Kasumi-1 (cell line): ENCODE measurements at places on chromosomes 1 and 21.

DNA sequence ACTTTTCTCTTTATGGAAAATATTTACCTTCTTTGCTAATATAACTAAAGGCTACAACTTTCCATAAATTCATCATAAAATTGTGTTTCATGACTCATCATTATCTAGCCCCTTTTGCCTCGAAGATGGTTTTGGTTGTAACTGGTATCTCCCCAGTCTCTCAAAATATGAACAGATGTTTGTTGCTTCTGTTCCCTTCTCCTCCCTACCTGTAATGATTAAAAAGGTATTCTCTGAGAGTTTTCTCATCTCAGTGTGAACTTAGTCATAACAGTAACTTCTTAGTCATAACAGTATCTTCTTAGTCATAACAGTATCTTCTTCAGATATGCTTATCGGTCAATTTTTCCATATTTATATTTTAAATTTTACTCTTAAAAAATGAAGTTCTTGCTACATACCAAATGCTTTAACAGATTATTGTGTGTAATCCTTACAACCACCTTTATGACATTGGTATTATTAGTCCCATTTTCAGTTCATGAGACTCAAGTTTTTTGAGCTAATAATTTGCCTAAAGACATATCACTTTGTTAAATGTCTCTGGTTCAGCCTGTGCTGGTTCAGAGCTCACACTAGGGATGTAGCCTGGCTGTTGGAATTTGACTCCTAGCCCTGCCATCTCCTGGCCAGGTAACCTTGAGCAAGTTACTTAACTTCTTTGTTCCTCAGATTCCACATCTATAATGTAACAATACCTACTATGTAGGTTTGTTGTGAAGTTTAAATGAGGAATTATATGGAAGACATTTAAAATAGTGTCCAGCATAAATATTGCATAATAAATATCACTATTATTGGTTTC lies 32.6 kb downstream of the ATP1B1 start:
- no peak for DNase-seq

- no peak for DNase-seq
Observed at GRCh38 chr1:51689075-51689440, 72.2 kb downstream of the OSBPL9 start.

DNA sequence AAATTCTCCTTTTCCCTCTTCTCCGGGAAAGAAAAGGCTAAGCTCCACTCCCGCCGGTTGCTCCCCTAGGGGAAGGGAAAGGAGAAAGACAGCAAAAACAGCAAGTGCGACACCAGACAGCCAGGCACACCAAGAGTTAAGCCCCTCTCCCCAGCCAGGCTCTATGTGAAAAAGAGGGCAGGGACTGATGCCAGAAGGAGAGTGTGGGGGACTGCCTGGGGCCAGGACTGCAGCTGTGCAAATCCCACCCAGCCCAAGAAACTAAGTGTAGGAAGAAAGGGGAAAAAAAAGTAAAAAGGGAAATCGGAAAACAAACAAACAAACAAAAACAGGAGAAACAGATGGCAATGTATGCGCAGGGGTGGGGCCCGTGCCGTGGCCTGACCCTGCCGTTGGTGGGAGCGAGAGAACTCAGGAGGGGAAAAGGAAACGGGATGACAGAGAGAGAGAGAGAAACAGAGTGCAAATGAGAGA lies 27.7 kb upstream of the FMO1 start:
- no peak for DNase-seq

DNA sequence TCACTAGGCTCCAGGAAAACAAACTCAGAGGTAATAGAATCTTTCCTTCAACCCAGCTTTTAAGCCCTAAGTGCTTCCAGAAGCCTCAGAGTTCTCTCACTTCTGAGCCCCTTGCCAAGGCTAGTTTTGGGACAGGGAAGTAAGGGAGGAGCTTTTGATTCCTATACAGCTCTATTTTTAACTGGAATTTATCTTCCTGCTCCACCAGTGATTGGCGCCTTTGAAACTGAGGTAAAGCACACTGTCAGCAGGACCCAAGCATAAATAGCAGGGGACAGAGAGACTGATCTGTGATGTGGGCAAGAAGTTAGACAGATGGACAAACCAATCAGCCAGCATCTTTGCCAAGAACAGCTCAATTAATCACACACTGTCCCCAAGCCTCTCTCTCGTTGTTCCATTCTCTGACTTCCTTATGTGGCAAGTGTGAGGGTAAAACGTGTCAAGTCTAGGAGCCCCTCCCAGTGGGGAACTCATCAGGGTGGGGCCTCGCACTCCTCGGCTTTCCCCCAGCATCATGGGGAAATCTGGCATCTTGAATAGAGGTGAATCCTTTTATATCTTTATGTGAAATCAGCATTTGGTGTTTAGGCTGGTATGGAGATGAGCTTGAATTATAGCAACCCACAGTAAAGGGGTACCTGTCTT lies 40.2 kb upstream of the MPZL1 start:
- DNase-seq, result no peak

DNA sequence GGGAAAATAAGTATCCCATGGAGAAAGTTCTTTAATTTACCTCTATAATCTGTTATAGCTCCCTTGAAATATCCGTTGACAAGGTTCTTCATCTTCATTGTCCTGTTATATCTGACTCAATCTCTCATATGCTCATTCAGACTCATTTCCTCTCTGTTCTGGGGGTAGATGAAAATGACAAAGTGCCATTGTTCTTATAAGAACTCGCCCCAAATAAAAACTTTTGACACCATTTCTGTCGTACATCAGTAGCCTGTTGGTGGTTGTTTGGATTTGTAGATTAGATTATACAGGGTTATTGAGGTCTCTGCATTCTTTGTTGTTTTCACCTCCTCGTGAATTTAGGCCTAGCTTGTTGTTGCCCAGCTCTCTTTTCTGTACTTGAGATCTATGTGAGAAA lies 55.2 kb upstream of the IPO9 start:
- DNase-seq, result no peak

- DNase-seq, result no peak
Observed at GRCh38 chr1:28249013-28249865, 10.1 kb upstream of the SESN2 start.

DNA sequence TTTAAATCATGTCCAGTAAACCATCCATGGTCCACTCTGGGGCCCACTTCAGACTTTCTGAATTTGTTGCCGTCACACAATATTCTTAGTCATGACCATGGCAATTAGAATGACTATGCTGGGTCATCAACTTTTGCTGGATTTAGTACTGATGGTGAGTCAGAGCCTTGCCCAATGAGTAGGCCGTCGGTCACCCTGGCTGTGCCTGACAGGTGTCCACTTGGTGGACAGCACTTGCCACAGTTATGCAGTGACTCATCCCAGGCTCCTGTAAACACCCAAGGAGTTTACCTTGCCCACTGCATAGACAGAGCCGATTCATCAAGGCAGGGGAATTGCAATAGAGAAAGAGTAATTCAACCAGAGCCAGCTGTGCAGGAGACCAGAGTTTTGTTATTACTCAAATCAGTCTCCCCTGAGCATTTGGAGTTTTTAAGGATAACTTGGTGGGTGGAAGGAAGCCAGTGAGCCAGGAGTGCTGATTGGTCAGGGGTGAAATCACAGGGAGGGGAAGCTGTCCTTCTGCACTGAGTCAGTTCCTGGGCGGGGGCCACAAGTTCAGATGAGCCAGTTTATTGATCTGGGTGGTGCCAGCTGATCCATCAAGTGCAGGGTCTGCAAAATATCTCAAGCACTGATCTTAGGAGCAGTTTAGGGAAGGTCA lies 333.8 kb downstream of the PTPRU start:
- no peak for DNase-seq

DNA sequence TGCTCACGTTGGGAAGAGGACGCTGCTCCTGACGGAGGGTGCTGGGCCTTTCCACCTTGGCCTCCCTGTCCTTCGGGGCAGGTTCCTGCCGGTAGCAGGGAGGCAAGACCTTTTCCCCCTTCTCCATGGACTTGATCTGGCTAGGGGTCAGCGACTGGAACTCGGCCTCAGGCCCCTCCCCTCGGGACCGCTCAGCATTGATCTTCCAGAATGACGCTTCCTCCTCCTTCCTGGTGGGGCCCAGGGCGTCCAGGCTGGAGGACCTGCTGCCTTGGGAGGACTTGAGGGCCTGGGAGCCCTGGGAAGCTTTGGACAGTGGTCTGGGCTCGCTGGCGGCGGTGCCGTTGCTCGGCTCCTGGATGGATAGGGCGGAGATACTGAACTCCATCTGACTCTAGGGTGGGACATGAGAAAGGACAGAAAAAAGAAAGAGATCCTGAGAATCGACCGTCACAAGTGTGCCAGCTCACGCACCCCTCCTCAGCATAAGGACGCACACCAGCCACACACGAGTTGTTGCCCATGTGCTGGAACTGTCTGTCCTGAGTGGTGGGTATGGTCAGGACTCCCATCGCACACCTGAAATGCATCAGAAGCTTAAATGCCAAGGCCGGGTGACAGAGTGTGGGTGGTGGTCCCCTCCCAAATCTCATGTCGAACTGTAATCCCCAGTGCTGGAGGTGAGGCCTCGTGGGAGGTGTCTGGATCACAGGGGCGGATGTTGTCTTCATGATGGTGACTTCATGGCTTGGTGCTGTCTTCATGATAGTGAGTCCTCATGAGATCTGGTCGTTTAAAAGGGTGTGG lies 24.6 kb downstream of the C1orf198 start:
- no peak for DNase-seq

DNA sequence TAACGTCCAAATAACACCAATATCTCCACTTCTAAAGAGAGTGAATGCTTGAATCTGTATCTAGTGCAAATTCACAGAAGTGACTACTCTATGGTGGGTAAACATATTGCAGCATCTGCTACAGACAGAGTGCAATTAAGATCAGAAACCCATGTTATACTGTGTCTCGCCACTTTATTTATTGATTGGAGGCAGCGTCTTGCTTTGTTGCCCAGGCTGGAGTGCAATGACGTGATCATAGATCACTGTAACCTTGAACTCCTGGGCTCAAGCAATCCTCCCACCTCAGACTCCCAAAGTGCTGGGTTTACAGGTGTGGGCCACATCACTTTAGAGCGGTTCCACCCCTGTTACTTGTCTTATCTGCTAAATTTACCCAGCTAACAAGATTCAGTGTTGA lies 57.0 kb downstream of the HLCS start:
- no peak for DNase-seq

DNA sequence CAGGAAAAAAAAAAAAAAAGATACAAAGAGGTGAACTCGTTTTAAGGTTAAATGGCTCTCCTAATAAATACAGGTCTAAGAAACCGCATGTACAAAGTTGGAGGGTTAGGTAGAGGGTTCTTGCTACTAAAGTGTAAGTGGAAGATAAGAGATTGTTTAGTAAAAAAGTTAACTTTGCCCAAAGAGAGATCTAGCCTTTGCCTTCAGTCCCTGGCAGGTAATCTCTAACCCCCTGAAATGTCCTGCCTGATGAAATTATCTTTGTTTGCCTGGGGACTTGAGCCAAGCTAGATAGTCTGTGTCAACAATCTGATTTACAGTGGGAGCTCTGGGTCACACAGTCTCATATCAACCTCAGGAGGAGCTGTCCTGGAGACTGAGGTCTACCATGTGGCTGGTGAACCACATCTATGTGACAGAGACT lies 57.6 kb downstream of the TRIM33 start:
- no peak for DNase-seq

DNA sequence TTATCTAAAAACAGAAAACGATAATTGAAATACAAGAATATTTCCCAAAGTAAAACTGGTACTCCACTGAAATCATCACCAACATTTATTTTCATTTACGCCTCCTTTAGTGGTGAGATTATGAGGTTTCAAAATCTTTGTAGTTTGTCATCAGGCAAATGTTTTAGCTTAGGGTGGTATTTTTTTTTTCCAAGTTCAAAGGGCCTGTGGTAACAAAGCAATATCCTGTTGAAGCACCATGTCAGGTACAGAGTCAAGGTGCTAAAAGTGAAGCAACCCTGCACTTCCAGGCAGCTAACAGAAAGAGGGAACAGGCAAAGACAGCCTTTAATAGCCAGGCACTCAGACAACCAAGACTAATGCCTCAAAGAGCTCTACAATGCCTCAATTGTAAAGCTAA lies 89.2 kb downstream of the JAK1 start:
- DNase-seq, result no peak

DNA sequence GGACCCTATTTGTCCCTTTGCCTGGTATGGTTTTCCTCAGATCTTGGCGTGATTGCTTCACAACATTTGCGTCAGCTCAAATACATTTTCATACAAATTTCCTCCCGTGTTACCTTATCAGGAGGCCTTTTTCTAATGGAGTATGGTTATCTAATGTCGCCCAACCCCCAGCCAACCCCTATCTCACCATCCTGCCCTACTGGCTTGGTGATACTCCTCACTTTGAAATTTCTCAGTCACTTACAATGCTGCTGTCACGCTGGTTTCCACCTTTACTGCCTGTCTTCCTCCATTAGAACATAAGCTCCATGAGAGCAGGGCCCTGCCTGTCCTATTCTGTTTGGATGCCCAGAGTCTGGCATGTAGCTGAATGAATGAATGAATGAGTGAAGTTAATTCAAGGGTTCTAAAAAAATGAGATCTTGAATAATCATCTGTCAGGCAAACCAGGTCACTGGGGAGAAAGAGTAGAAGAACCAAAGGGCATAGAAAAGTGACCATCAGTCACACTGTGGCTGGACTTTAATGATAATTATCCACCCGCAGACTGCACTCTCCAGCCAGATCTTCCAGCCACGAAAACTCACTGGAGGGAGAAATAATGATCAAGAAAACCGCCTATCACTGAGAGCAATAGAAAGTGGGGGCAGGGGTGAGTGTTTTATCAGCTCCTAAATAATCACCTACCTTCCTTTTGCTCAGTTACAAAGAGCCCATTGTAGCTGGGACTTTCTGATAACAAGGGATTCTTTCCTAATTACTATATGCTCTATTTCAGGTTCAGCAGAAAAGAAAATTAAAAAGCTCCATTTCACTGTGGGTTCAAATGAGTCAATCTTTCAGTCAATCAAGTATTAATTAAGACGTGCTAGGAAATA lies 21.3 kb downstream of the KIAA0040 start:
- no peak for DNase-seq

DNA sequence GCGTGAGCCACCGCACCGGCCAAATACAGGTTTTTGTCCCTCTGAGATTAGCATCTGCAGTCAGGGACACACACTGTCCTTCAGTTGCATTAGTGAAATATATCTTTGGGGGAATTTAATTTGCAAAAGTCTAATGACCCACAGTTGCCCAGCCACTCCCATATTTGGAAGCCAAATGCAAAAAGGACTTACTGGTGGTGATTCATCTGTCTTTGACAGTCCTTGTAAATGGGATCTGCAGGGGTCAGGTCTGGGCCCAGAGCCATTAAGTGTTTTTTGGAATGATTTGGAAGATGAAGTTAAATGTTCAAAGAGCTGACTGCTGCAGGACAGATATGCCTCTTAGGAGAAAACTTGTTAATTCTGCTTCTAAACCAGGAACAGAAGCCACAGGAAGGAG lies 44.6 kb upstream of the DNASE2B start:
- no peak for DNase-seq

DNA sequence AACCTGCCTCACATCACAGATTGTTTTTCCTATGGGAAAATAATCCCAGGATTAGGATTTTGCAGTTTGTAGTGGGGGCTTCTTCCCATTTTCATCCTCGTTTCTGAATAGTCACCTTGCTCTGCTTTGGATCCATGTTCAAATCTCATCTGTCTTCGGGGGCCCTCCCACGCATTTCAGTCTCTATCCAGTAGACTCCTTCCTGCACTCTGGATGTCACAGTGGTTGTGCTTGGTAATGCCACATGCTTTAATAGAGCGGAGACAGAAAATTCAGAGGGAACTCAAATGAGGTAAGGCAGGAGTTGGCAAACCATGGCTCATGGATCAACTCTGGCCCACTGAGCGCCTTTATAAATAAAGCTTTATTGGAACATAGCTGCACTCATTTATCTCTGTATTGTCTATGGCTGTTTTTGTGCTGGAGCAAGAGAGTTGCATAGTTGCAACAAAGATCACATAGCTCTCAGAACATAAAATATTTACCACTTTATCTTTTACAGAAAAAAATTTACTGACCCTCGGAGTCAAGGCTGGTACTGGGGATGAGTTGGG lies 101.0 kb downstream of the SPATA46 start:
- DNase-seq, result no peak
